Panc1 (cell line): ENCODE measurements at places on chromosomes 11 and 22. TPM values are rescaled to one million over a fixed set of nuclear protein-coding genes. Genes with fewer than 3 reads are reported as not detected.

C22orf42 gene
- not detected for total RNA-seq

SLC22A9 gene
- not detected for total RNA-seq

KCTD21 gene
- 9.7 TPM for total RNA-seq

CRYBB3 gene
- 0.67 TPM for total RNA-seq

PHF21B gene
- total RNA-seq: 4.5 TPM
